IgD-negative memory B cell (primary cell): ENCODE measurements at places on chromosomes 5 and 9. TPM values are rescaled to one million over a fixed set of nuclear protein-coding genes. Genes with fewer than 3 reads are reported as not detected.

Gene BHMT2
- polyA plus RNA-seq: not detected

Gene MORN5
- polyA plus RNA-seq: not detected

Gene FOXD4L5
- not detected for polyA plus RNA-seq

Gene PCDH12
- polyA plus RNA-seq: 0.29 TPM

Gene ARL10
- polyA plus RNA-seq: 1.3 TPM

Gene NR5A1
- polyA plus RNA-seq: not detected
